ENCODE measurements at places on chromosomes 4 and X.

GRCh38 chrX:13535376-13536165 lies 33.8 kb upstream of the EGFL6 start:
- no peak for DNase-seq

- no peak for DNase-seq
These were observed 63.4 kb downstream of the F11 start for GRCh38 chr4:186329372-186329771.

- DNase-seq, result no peak
These were observed 1592.9 kb upstream of the TENM3 start for GRCh38 chr4:180650273-180650672.

DNA sequence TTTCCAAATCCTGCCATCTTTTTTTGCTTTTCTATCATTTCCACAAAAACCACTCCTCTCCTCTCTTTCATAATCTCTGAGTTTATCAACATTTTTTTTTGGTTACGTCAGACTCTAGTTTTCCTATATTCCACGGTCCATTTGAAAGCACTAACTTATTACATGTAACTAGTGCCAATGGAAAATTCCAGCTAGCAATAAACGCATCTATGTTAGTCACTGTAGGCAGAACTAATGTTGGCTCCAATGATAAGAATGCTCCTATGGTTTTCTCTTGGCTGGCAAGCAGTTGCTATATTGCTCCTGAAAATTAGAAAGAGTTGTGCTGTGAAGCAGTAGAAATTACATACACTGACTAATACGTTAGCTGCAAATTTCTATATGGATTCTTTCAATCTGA lies 634.6 kb upstream of the FTHL17 start:
- no peak for DNase-seq

DNA sequence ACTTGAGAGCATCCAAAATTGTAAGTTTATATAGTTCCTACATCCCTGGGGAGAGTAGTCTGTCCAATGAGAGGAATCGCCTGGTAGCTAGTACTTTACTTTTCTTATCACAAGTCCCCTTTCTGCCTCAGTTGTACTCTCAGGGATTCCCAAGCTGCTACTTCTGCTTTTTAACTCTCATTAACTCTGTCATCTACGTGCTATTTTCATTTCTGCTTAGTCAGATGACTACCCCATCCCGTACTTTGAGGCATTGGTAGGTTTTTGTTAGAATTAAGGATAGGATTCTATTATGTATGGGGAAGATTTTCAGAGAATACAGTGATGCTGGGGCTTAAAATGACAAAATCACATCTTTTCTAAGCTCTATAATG lies 24.7 kb downstream of the RBPJ start:
- no peak for DNase-seq

- no peak for DNase-seq
These were observed 10.5 kb upstream of the FGF16 start for GRCh38 chrX:77436682-77437081.

DNA sequence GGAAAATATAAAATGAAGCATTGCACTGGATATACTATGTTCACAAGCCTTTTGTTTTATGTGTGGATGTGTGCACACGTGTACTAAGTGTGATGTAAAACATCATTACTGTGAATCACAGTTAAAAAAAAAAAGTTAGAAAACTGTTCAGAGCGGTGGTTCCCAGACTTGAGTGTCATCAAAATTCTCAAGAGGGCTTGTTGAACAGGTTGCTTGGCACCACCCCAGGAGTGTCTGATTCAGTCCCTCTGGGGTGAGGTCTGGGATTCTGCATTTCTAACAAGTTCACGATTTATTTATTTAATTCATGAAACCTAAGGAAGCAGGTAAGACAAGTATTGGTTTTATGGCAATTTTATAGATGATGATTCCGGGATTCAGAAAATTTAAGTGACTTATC lies 1.8 kb downstream of the CENPU start:
- no peak for DNase-seq

DNA sequence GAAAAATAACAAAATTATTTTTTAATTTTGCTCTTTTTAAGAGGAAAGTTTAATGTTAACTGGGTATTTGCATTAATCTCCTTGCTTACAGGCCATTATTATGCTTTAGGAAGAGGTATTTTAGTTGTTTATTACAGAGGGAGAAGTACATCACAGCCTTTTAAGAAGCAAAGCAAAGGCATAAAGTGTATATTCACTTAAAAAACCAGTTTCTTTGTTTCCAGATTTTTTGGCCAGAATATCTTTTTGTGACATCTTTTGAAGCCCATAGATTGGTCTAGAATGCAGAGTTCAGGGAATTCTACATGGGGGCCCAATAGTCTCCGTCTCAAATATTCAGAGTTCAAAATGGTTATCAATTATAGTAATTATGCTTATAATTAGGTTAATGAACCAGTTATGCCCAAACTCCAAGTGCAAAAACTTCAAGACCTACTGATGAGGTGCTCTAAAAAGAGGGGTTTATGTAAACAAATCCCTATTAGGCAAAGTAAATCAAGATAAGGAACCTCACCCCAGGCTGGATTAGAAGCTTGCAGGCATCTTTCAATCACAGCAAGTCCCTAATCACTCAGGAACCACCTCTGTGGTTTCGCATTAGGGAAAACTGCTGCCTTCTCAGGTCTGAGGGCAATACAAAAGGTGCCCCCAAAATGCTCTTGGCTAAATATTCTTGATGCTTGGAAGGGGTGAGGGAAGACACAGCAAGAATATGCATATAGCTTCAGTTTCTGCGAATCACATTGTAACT lies 1.4 kb downstream of the CXXC4 start:
- no peak for DNase-seq

- no peak for DNase-seq
These were observed 63.4 kb downstream of the CLDN34 start for GRCh38 chrX:10030570-10030969.

- DNase-seq, result no peak
These were observed 1.6 kb downstream of the OTUD4 start for GRCh38 chr4:145178740-145179280.

DNA sequence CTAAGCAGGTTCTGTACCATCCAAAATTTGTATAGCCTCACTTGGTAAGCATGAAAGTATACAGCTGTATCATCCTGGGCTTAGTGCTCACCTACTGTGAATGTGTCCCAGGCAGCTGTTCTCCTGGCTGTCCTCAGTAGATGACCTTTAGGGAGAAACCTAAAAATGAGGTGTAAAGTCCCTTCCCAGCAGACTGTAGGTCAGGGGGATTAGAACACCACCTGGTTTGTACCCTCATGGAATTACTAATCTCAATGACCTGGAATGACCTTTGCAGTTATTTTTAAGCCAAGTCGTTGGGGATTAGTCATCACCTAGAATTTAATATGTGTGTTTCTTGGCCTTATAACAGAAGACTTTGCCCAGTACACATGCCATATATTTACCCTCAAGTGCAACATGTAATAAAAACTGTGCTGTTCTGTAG lies 39.1 kb upstream of the MBTPS2 start:
- no peak for DNase-seq

GRCh38 chr4:4268776-4269175 lies 20.8 kb upstream of the TMEM128 start:
- DNase-seq, result no peak
